Stimulated activated naive CD8-positive, alpha-beta T cell treated with anti-CD3 and anti-CD28 coated beads, Interleukin-15, amount 100 ng/mL, for 72 hours (primary cell): ENCODE measurements at places on chromosomes 12 and 14.
A peak's percentile ranks its signal among the peaks of the same experiment; 100 is the strongest.

DNA sequence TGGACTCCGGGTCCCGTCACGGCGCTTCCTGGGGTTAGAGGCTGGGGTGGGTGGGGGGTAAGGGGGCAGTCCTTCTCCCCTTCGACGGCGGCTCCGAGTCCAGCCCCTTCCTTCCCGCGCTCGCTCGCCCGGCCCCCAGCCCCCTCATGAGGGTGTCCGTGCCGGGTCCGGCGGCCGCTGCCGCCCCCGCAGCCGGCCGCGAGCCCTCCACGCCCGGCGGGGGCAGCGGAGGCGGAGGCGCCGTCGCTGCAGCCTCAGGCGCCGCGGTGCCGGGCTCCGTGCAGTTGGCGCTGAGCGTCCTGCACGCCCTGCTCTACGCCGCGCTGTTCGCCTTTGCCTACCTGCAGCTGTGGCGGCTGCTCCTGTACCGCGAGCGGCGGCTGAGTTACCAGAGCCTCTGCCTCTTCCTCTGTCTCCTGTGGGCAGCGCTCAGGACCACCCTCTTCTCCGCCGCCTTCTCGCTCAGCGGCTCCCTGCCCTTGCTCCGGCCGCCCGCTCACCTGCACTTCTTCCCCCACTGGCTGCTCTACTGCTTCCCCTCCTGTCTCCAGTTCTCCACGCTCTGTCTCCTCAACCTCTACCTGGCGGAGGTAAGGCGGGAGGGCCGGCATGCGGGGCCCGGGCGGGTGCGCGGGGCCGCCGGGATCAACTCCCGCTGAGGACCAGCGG is 500 bp downstream of the GPR137C start:
- DNase-seq = peak; percentile 55

- no peak for DNase-seq
Measured at GRCh38 chr12:131754184-131754583, 43.3 kb downstream of the SFSWAP start.

DNA sequence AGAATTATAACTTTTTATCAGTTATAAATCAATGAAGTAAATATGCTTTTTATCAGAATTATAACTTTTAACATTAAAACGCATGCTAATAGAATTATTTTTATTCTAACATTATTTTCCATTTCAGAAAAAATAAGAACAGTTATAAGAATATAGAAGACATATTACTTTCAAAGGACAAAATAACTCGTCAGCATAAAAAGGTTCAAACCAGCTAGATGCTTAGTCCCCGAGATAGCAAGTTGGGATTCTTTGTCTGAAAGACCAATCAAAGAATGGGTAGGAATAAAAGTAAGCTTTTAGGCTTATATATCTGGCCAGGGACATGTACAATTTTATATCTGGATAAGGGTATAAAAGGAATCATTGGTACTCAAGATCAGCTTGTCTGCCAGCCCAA is 66.0 kb downstream of the GPR137C start:
- DNase-seq = no peak

GRCh38 chr14:21861153-21861552 is 187.5 kb upstream of the OR4E1 start:
- DNase-seq = no peak

DNA sequence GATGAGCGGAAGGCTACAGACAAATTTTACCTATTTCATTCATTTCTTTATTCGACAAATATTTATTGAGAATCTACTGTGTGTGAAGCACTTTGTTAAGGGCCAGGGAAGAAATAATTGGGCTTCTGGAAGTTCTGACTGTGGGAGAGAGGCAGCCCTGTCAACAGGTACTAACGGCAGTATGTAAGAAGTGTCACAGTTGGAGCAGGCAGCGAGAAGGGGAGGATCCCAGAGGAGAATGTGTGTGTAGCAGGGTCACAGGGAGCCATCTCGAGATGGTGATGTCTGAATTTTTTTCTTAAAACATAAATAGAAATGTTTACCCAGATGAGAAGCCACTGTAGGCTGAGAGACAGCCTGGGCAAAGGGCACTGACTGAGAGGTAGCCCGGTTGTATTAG is 163.3 kb upstream of the SLC38A2 start:
- DNase-seq = no peak

GRCh38 chr12:89672589-89672979 is 36.1 kb downstream of the ATP2B1 start:
- DNase-seq = no peak

DNA sequence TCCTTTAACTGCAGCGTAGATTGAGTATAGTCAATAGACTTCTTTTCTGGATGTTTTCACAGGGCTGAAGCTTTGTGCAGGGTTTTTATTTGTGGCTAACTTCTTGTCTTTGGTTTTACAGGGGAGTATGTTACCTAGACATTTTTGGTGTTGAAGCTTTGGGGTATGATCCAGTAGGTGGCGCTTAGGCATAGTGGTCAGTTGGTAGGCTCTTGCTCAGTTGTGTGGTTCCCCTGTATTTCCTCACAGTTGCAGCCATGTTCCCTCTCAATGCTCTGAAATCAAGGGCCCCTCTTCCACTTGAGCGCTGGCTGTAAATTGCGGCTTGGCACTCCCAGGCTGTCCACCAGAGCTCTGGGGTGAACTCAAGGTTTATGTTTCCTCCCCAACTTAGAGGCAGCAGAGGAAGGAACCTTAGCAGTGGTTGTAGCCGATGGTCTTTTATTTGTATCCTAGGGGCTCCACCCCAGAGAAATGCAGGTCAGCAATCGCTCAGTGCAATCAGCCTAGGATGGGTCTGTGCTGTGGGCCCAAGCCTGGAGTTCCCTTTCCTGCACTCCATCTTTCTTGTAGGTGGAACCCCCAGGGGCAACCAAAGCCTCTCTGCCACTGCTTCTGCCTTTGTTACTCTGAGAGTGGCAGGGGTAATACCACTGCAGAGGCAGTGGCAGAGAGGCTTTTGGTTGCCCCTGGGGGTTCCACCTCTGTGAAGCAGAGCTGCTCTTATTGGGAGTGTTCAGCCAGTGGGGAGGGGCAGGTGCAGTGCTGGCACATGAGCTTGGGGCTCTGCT is 55.1 kb downstream of the CMAS start:
- peak; percentile 43 for DNase-seq

DNA sequence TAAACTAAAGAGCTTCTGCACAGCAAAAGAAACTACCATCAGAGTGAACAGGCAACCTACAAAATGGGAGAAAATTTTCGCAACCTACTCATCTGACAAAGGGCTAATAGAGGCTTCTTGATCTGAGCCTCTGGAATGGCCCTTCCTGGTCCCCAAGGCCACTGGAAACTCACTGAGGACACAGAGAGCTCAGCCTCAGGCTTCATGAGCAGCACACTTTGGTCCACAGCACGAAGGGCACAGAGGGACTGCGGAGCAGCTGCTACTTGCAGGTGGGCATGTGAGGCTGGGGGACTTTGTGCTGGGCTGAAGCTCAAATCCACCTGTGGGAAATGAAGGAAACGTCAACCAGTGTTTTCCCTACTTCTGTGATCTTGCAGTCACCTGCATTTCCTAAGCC is 27.4 kb downstream of the PZP start:
- no peak for DNase-seq

DNA sequence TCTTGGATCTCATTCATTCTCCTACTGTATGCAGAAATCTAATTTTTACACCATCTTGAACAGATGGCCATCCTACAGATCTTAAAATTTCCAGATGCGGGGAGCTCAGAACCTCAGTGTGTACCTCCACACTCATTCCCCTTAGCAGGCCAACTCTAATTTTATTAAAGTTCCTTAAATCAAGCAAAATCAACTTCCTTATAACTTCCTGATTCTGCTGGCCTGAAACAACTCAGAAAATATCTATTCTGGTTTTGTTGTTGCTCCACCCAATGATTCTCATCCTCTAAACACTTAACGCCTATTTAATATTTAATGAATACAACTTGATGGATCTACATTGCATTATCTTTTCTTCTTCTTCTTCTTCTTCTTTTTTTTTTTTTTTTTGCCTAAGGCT is 3.1 kb downstream of the EMP1 start:
- no peak for DNase-seq

DNA sequence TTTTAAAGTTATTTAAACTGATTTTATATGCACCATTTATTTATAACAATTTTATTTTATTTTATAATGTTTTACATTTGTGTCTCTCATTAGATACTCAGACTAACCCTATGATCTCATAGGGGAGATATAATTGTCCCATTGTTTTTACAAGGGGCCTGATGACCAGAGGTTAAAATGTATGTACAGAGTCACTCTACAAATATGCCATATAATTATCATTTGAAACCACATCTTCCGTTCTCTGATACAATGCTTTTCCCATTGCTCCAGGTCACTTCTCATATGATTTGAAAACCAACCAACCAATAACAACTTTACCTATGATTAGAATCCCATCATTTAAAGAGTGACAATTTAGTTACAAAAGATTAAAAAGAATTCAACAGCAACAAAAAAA is 137.8 kb downstream of the GPHN start:
- DNase-seq = no peak

GRCh38 chr12:66493819-66494218 is 185.1 kb downstream of the GRIP1 start:
- no peak for DNase-seq

DNA sequence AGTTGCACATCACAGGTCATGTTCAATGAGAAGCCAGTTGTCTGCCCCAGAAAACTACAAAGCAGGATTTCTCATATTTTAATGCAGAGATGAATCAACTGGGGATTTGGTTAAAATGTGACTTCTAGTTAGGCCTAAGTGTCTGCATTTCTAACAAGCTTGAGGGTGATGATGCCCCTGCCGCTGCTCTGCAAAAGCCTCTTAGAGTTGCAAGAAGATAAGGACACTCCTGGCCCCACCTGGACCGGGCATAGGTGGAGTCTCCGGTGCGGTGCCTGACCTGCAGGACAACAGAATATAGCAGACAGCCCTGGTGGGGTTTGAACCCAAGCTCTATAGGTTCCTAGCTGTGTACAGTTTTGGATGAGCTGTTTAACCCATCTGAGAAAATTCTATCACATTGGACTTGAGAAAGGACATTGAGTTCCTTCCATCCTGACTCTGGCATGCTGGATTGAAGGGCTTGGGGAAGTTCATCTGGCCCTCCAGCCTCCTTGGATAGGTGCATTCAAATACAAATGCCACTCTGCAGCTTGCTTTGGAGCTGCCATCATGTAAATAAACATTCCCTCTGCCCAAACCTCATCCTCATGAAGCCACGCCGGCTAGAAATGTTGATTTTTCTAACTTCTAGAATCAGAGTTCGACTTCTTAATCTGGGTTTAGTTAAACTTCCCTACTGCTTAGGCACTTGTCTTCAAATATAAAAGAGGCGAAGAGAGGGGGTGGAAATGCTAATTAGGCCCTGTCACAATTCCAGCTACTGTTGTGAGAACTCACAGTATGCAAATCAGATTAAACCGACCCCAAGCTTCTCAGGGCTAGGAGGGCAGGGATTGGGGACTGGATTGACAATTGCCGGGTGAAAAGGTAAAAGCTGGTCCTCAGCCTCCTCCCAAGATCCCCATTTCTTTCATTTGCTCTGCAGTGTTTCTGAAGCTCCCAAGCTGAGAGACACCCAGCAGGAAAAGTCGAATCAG is 1225.6 kb downstream of the VRK1 start:
- no peak for DNase-seq

- DNase-seq = no peak
Measured at GRCh38 chr12:76863005-76863670, 15.7 kb downstream of the CSRP2 start.

GRCh38 chr12:108191086-108191485 is 62.0 kb downstream of the WSCD2 start:
- DNase-seq = no peak

DNA sequence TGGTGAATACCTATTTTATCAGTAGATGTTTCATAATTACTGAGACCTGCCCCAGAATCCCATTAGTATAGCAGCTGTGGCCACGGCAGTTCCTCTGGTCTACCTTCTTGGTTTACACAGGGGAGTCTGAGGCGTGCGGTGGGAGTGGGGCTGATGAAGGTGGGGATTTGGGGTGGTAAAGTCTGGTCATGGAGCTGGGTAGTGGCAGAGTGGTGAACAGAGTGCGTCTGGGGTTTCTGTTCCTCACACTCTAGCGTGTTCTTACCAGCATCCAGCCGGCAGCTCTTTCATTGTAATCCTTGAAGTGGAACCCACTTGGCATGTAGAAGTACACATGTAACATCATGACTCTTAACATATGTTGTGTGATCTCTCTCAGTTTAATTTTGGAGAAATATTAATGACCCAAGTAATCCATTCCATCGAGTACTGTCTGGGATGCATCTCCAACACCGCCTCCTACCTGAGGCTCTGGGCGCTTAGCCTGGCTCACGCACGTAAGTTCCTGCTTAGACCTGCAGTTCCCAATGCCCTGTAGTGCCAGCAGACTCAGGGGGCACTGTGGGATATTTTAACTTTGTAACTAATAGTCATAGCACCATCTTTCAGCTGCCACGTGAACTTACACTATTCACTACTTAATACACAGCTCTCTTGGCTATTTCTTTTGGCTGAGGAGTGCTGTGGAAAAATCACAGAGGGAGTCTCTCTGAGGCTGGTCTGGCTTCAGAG is 7.9 kb upstream of the DNAH10 start:
- DNase-seq = no peak

GRCh38 chr12:28089338-28089737 is 100.9 kb upstream of the CCDC91 start:
- DNase-seq = no peak

DNA sequence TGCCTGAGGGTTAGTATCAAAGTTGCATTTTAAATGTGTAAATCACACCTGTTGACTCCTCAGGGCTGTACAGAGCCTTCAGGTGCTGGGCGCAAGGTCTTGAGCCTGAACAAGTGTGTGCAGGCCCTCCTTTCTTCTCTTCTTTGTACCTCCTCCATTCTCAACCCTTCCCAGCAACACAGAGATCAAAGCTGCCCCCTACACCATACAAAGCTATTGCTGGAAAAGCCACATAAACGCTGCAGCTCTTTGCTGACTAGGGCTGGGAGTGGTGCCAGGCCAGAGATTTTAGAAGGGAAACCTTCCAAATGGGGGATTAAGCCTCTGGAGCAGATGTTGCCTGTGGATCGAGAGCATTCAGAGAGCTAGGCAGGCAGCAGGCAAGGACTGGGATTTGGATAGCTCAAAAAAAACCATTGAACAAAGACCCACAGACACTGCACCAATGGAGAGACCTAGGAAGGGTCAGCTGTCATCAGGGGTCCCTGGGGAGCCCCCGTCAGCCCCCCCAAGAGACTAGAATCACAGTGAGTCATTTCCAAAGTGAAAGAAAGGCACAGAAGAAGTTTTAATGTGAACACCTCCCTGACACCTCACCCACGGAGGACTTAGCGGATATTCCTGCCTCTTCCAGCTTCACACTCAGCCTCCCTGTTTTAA is 18.2 kb upstream of the SUSD6 start:
- no peak for DNase-seq

GRCh38 chr14:75370416-75371205 is 57.2 kb upstream of the JDP2 start:
- no peak for DNase-seq

- no peak for DNase-seq
Measured at GRCh38 chr12:74608231-74608775, 70.7 kb downstream of the ATXN7L3B start.
